Natural killer cell treated with Interleukin-12 subunit alpha and Interleukin-12 subunit beta and Interleukin-15 and Interleukin-18, amount 100 ng/mL, for 72 hours (primary cell): ENCODE measurements at places on chromosomes 2 and 18. TPM values are rescaled to one million over a fixed set of nuclear protein-coding genes. Genes with fewer than 3 reads are reported as not detected.

The VIT gene
- not detected for total RNA-seq

The CIDEA gene
- not detected for total RNA-seq

The CXCR1 gene
- 0.28 TPM for total RNA-seq

The MAL gene
- 1.2 TPM for total RNA-seq

The CFAP53 gene
- total RNA-seq: 0.31 TPM

The SLC9A4 gene
- total RNA-seq: 0.14 TPM

The TUBB8B gene
- total RNA-seq: not detected

The TMX3 gene
- total RNA-seq: 64.8 TPM

The SCN2A gene
- not detected for total RNA-seq

The TNFRSF11A gene
- 5.9 TPM for total RNA-seq

The GLI2 gene
- not detected for total RNA-seq

The CFAP65 gene
- not detected for total RNA-seq

The PDE11A gene
- not detected for total RNA-seq

The CPLX4 gene
- not detected for total RNA-seq

The KATNAL2 gene
- total RNA-seq: 0.31 TPM

The MAPRE3 gene
- total RNA-seq: 5.7 TPM

The KCNJ3 gene
- total RNA-seq: not detected

The TMEM247 gene
- not detected for total RNA-seq

The CCBE1 gene
- not detected for total RNA-seq

The RHOB gene
- total RNA-seq: 12.1 TPM
